Kidney (tissue), 22 donors: ENCODE measurements at places on chromosomes 12 and 14. TPM values are rescaled to one million over a fixed set of nuclear protein-coding genes. Genes with fewer than 3 reads are reported as not detected.

DNA sequence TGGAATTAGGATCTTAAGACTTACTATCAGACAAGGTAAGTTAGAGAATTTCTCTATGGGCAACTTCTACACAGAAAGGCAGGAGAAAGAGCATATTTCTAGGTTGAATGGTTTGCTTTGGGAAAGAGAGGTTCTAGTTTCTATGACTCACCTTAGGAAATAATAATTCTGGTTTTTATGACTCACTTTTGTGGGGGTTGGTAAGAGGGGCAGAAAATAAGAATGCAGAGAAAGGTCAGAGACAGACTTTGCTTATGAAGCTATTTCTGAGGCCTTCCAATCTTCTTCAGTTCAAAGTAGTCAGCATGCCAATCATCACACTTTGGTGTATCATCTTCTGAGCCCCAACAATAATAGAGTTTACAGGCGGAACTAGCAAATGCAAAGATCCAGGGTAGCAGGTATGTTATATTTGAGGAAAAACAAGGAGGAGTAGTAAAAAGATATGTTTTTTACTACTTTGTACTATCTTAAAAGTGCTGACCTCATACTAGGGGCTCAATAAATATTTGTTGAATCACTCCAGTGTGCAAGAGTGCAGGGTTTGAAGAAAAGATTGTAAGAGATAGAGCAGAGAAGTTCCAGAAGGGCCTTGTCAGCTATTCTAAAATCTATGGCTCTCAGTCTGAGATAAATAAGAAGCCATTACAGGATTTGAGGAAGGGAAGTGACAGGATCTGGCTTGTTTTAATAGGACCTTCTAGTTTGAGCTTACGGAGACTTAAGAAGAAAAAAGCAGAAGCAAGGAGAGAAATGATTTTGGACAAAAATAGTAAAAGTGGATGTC, 56.7 kb upstream of the LRFN5 start:
- DNase-seq = no peak

The TM9SF1 gene
- 41.1 TPM for polyA plus RNA-seq

- DNase-seq = no peak
These were observed 27.7 kb upstream of the CAND1 start for GRCh38 chr12:67241482-67241881.

The TTC8 gene
- 14.0 TPM for polyA plus RNA-seq

GRCh38 chr14:101873991-101874390, 90.4 kb upstream of the DYNC1H1 start:
- no peak for DNase-seq

The AICDA gene
- not detected for polyA plus RNA-seq

The OLR1 gene
- polyA plus RNA-seq = 11.5 TPM

The KERA gene
- not detected for polyA plus RNA-seq

The MYH6 gene
- polyA plus RNA-seq = 0.13 TPM

DNA sequence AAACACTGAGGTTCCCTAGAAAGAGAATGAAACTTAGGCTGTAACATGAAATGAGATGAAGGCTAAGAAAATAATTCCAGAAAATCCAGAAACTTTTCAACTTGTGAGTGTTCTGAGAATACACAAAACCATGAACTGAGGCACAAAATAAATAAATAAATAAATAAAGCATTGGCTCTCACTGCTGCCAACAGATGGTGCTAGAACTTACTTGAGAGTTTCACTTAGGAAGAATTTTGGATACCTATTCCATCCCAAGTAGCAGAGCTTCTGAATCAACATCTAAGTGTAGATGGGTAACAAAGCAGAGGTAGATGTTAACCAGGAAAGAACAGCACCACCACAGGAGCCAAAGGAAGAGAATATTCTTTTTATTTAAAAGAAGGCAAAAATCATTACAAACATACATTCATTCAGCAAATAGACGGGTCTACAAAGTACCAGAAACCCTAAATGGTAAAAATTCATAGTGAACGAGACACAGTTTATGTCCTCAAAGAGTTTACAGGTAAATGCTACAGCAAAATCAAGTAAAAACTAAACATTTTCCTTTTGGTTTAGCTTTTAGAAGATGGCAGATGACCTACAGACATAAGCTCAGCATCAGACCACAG, 16.7 kb downstream of the EPS8 start:
- DNase-seq = no peak

The PMCH gene
- not detected for polyA plus RNA-seq

- DNase-seq = no peak
These were observed 294.8 kb upstream of the SOX5 start for GRCh38 chr12:24244231-24244630.

DNA sequence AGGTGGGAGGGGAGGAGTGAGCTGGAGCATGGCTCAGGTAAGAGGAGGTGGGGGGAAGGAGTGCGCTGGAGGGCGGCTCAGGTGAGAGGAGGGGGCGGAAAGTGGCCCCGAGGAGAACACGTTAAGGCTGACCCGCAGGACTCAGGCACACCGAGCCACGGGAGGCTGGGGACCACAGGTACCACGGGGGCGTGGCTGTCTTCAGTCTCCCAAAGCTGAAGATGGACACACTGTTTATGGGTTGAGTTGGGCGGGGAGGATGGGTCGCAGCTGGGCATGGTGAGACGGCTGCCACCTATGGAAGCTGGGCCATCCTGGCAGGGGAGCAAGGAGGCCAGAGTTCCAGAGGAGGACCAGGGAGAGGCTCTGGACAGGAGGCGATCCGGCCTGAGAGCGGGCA, 23.5 kb downstream of the UBR7 start:
- no peak for DNase-seq

The GNG2 gene
- polyA plus RNA-seq = 4.0 TPM

The ACSM4 gene
- not detected for polyA plus RNA-seq

GRCh38 chr12:118984161-118984943, 3.0 kb downstream of the SRRM4 start:
- DNase-seq = no peak

The SLC2A3 gene
- 12.1 TPM for polyA plus RNA-seq

- DNase-seq = no peak
These were observed 39.8 kb downstream of the PRIMA1 start for GRCh38 chr14:93748208-93749075.

- DNase-seq = no peak
These were observed 50.3 kb downstream of the CCNK start for GRCh38 chr14:99531251-99532096.

DNA sequence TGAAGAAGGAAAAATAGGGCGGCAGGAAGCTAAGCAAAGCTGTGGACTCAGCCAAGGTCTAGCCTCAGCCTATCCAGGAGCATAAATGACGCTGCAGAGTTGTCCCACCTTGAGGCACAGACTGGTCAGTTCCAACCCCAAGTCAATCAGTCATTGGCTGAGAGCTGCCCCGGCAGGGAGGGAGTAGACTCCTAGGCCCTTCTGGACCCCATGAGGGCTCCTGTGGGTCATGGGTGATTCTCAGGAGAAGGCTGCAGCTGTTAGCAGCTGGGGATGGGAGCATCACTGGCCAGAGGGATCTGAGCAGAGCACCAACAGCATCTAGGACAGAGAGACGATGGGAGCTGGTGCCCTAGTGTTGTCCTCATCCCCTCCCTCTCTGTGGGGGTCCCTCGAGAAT, 51.8 kb upstream of the ESRRB start:
- no peak for DNase-seq

The GRIP1 gene
- polyA plus RNA-seq = 3.9 TPM

DNA sequence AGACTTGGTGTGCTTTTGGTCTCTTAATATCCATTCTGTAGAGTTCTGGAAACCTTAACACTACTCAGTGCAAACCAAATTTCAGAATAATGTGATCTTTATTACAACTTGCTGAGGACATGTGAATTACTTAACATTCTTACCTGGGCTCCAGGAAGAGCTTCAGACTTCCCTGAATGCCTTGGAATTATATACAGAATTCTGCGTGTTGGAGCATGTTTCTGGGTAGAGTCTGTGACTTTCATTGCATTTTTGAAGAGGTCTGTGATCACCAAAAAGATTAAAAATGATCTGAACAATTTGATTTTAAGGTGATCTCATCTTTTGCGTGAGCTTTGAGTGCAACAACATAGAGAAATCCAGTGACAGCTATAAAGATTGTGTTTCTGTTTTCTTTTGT, 35.4 kb downstream of the ZDHHC17 start:
- no peak for DNase-seq

DNA sequence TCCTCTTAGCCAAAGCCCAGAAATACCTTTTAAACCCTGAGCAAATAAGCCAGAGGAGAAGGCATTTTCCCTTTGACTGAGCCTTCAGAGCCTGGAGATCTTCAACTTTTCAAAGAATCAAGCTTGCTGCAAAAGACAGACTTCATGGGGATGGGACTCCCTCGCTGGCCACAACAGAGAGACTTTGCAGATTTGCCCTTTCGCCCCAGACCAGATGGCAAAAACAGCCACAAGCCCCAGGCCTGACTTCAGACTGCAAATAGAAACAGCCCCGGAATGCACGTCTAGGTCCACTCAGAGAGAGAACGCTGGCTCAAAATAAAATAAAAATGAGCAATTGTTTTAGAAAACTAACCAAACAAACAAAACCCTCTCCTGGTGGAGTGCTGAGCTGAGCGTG, 114.6 kb upstream of the MED13L start:
- DNase-seq = no peak

DNA sequence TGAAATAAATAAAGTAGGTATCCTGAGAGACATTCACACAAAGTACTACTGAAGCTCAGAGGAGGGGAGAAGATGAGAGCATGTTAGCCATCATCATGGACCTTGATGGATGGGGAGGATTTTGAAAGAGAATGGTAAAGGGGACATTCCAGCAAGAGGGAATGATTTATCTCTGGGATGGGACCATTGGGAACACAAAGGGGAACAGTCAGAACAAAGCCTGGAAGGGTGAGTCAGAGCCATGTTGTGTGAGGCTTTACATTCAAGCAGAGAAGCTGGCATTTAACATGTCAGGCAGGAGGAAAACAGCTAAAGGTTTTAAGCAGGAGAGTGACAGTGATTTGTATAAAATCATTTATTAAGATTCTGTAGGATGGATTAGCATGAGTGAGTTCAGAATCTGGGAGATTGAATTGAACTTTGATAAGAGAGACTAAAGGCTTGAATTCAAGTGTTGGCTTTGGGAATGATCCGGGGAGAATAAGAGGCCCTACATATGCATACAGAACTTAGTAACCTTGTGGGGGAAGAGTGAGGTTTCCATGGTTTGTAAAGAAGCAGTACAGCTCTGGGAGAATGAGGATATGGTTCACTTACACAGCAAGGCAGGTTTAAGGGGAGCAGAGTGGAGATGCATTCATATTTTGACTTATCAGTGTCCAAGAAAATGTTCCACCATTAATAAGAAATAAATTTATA, 174.4 kb downstream of the SYT10 start:
- DNase-seq = no peak
